ENCODE measurements at places on chromosomes 16 and 17.

- no peak for DNase-seq
Observed at GRCh38 chr17:31580316-31580705, 188.8 kb downstream of the RAB11FIP4 start.

DNA sequence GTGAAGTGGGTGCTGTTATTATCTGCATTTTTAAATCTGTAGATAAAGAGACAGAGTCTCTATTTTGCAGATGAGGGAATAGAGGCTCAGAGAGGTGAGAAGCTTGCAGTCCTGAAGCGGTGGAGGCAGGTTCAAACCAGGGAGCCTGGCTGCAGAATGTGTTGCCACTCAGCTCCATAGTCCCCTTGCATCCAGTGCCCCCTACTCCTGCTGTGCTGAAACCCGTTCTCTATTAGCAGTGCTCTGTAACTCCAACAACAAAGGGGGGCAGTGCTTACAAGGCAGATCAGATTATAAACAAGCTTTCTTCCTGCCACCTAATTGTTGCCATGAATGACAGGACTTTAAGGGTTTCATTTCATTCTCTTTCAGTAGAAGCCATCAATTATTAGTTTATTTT, 118.1 kb upstream of the CACNG3 start:
- no peak for DNase-seq

DNA sequence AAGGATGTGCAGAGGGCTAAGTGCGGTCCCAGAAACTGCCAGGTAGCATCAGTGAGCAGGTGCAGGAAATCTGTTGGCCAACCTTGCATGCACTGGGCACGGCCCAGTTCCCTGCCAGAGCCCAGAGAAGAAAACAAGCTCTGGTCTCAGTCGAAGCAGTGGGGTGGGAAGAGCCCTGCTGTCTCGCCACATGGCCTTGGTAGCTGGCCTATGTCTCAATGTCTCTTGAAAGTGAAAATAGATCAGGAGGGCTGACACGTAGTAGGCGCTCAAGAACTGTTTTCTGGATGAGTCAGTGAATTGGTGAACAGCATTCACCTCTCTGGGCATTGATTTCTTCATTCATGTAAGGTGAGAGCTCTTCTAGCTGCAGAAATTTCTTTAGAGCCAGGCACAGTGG, 90.4 kb downstream of the MARF1 start:
- DNase-seq, result no peak

- DNase-seq, result no peak
Observed at GRCh38 chr16:86373276-86373901, 136.9 kb upstream of the FOXF1 start.

- DNase-seq, result no peak
Observed at GRCh38 chr17:67765623-67766022, 47.9 kb downstream of the NOL11 start.

DNA sequence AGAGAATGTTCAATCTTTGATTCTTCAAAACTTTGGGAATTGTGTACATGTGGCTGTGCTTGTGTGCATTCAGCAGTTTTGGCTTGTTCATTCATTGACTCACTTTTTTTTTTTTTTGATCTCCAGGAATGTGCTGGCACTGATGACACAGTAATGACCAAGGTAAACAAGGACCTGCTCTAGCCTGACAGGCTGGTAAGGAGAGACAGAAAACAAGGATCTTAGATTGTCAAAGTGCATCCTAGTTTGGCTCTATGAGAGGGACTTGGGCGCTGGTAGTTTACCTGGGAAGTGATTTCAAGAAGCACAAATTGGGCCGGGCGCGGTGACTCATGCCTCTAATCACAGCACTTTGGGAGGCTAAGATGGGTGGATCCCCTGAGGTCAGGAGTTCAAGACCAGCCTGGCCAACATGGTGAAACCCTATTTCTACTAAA, 233.1 kb upstream of the WSCD1 start:
- no peak for DNase-seq

- DNase-seq, result no peak
Observed at GRCh38 chr17:50931144-50931908, 65.2 kb upstream of the TOB1 start.

DNA sequence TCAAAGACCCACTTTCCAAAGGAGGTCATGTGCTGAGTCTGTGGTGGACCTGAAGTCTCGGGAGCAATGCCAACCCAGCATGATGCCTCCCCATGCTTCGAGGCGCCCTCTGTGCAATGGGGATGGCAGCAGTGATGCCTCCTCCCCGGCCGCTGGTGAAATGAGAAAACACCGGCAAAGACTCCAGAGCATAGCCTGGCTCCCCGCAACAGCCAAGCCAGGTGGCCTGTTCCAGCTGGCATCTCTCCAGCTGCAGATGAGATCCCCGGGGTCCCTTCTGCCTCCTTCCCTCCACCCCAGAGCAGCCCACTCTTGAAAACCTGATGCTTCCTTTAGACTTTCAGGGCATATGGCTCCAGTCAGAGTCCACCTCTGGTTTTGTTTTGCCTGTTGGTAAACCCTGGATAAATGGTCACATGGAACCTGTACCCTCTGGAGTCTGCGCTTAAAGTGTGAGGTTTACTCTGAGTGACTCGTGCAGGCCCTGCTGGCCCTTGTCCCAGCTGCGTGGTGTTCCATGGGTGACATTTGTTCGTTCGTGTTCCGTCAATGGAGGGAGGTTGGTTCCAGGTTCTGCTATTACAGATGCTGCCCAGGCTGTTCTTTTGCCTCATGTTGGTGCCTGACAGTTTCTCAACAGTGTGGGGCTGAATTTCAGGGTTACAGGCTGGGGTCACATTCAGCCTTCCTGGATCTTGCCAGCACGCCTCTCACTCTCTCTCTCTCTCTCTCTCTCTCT, 181.8 kb upstream of the CIBAR2 start:
- DNase-seq, result no peak

GRCh38 chr17:14448818-14449217, 147.9 kb downstream of the HS3ST3B1 start:
- DNase-seq, result no peak

- no peak for DNase-seq
Observed at GRCh38 chr16:85798901-85799496, 345 bp downstream of the EMC8 start.

DNA sequence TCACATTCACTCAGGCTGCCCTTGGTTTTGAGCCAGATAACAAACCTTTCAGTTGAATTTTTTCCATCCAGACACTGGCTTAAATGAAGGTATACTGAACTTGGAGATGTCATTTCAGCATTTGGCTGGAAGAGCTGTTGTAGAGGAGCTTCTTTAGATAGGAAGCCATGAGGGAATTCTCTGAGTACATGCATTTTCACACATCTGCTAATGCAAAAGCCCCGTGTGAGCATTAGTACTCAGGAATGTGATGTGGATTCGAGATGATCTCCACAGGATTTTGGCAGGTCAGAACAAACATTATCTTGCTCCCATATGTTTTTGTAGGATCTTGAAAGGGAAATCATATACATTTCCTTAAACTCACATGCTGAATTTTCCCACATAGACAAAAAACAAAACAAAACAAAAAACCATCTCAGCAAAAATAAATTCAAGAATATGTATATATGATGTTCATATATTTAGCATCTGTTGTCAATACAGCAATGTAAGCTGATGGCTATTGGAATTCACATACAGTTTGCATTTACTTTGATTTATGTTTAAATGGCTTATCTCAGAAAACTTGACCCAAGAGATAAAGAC, 277.2 kb upstream of the TBX2 start:
- DNase-seq, result no peak

- no peak for DNase-seq
Observed at GRCh38 chr16:5065813-5066212, at the start of gene C16orf89. C16orf89 (minus strand) TSS chr16:5065956; CDS start chr16:5065908, 48 bp downstream.

DNA sequence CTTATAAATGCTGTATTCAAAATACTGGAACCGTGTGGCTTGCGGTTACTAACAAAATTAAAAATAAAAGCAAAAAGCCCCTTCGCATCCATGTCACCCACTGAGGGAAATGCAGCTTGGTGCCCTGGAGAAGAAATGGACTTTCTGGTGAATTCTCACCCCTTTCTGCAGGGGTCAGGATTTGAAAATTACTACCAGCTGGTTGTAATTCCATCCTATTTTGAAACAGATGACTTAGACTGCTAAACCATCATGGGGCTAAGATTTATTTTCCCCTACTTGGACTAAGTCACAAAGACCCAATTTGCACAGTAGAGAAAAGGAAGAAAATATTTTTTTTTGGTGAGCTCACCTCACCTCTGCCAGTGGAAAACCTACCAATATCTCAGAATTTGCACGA, 111.4 kb upstream of the MYOCD start:
- no peak for DNase-seq

DNA sequence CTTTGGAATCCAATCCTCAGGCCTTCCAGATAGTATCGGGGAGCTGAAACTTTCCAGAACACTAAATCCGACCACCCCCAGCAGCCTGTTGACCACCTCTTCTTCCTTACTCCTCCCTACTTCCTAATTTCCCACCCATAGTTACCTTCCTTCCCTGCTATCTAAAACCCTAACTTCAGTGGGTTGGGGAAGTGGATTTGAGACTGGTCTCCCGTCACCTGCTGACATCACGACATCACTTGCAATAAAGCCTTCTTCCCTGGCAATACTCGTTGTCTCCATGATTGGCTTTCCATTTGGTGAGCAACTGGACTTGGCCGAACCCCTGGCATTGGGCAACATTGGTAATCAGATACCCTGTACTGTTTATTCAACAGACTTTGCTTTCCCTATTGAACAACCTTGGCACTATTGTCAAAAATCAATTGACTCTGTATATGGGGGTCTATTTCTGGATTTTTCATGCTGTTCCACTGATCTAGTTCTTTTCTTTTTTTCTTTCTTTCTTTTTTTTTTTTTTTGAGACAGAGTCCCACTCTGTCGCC, 11.8 kb upstream of the FOXK2 start:
- no peak for DNase-seq

DNA sequence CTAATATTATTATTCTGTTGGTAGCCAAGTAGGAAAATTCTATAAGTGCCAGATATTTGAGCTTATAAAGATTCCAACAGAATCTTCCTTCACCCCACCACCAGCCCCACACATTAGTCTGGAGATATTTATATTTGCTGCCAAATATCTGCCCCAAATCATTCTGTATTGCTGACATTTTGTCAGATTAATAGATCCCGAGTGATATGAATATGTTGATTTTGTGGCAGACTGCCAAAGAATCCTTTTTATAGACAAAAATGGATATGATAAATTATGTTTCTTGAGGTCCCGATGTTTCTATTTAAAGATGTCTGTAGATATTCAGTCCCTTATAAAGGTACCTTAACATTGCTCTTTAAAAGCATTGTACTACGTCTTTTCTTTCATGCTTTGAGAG, 162.2 kb upstream of the KCNJ16 start:
- DNase-seq, result no peak

- DNase-seq, result no peak
Observed at GRCh38 chr17:81566461-81567126, 14.4 kb upstream of the FAAP100 start.

- DNase-seq, result no peak
Observed at GRCh38 chr16:23691483-23692189, 12.9 kb downstream of the PLK1 start.

- no peak for DNase-seq
Observed at GRCh38 chr17:31309556-31309955, 4.3 kb downstream of the EVI2B start.

DNA sequence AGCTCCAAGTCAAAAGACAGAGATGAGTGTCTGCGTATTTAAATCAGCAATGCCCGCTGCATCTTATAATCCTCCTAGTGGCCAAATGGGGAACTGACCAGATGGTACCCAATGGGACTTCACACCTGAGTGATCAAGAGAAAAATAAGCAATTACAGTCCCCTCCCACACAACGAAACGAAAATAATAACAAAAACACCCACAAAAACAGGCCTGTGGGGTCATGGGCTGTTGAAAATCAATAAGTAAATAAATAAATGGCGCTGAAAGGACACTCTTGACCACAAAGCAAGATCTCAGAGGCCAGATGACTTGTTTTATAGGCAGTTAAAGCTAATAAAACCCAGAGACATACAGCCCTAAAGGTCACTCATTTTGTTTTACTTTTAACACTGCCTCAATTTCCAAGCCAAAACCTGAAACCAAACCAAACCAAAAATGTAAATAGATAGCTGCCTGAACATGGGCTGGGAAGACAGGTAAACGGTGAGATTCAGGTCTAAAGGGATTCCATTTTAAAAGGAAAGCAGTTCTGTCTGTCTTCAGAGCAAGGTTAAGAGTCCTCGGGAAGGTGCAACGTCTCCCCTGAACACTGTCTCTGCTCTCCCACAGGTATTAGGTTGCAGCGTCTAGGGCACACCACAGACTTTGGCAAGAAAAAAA, 1.3 kb downstream of the ZNF821 start:
- peak; percentile 82 for DNase-seq
